ENCODE measurements at places on chromosomes 5 and 9.

- no peak for DNase-seq
Measured at GRCh38 chr9:99828417-99829176, 6.9 kb downstream of the NR4A3 start.

DNA sequence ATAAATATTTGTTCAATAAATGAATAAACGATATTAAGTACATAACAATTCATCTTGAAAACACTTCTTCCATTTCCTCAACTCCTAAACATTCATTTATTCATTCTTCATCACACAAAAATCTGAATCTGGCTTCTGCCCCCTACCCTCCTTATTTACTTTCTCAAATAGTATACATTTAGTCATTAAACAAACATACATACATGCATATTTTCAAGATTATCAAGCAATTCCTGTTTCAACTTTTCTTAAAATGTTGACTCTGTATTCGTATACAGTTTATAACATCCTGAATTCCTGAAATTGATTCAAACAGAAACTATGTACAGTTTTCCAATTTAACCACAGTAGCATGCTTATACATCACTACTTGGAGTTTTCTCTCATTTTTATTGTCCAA, 129.0 kb downstream of the MUSK start:
- no peak for DNase-seq

DNA sequence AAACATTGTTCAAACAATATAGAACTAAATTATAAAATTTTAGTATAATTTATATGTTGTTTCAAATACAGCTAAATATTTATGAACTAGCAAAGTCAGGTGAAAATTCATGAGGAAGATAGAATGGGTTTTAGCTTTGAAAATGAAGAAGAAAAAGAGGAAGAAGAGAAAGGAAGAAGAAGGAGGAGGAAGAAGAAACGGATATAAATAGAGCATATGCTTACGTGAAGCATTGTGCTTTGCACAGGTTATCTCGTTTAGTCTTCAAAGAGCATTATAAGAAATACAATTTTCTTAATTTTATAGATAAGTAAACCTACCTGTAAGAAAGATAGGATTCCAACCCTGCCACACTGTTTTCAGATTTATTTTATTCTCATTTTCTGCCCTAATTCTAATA, 620.6 kb upstream of the DAB2 start:
- no peak for DNase-seq

DNA sequence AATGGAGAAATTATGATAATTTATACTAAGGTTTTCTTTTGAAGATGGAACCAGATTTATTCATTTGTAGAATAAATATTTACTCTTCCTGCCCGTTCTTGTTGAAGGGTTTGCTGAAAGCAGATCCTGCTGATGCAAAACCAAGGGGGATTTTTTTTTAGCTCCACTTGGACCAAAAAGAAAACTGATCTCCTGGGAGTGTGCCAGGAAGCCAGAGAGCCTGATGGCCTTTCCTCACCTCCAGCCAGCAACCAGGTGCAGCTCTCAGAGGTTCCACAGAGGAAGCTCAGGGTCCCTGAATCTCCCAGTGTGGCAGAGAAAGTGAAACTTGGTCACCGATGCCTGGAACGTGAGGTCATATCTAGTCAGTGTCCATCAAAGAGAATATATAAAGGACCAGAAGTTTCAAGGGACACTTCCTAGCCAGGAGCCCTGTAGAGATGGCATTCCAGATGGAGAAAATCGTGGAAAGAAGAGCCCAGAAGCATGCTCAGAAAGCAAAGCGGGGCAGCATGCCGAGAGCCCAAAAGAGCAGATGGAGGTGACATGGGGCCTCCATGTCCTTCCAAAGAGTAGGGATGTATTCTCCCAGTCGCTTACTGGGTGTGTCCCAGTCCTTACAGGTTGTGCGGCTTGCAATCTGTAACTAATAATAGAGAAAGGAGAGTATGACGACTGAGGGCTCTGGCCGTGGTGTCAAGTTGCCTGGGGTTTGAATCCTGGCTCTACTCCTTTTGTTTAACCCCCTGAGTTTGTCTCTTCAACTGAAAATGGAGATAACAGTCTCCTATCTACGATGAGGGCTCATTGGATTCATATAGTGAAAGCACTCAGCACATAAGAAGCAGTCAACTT, 12.2 kb downstream of the AFAP1L1 start:
- DNase-seq: no peak

- no peak for DNase-seq
Measured at GRCh38 chr5:151144275-151144674, 13.3 kb downstream of the ANXA6 start.

DNA sequence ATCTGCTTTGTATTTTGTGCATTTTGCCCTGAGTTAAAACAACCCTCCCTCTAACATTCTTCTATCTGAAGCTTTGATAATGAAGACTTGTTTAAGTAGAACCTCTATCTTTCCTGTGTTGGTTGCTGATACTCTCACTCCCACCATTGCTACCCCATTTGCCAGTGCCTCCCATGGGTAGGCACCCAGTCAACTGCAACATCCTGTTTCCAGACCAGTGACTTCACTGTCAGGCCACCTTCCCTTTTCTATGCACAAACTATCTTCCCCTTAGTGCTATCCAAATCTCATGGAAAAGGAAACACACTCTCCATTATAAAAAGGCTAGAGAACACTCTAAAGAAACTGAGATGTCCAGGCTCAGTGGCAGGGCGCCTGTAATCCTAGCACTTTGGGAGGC, 5.6 kb upstream of the IARS1 start:
- DNase-seq: no peak

DNA sequence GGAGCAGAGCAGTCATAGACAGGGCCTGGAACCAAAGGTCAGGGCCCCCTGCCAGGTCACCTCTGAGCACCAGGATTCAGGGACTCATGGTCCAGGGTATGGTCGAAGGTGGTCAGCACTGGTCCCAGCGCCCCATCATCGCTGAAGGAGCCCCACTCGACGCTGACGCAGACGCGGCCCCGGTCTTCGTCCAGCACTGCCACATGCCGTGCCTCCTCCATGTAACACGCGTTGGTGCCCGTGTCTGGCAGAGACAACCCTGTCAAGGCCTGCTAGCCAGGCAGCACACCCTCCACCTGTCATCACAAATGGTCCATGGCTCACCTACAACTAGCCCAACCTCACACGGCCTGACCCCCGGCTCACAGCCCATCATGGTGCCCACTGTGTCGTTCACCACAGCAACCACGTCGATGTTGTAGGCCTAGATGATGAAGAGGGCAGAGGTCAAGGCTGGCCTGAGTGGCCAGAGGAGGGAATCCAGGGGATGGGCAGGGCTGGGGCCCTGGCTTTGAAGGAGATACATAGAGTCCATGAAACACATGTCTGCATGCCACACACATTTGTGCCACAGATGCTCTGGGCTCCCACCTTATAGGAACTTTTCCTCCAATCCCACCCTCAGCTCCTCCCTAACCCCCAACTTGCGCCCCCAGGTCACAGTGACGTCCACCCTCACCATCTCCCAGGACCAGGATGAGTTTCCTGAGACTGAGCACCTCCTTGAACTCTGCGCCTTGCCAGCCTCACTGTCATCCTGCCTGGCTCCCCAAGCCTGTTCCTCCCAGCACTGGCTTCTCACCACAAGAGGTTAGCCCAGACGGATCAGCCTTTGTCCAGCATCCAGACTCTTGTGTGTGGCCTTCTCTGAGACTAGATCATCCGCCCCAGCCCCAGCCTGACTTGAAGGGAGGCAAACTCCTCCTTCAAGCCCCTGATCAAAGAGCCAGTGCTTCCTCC, 9.5 kb downstream of the HK3 start:
- no peak for DNase-seq

- no peak for DNase-seq
Measured at GRCh38 chr5:149831492-149831891, 101.4 kb downstream of the PPARGC1B start.

- no peak for DNase-seq
Measured at GRCh38 chr5:113378081-113378480, 56.7 kb downstream of the TSSK1B start.

DNA sequence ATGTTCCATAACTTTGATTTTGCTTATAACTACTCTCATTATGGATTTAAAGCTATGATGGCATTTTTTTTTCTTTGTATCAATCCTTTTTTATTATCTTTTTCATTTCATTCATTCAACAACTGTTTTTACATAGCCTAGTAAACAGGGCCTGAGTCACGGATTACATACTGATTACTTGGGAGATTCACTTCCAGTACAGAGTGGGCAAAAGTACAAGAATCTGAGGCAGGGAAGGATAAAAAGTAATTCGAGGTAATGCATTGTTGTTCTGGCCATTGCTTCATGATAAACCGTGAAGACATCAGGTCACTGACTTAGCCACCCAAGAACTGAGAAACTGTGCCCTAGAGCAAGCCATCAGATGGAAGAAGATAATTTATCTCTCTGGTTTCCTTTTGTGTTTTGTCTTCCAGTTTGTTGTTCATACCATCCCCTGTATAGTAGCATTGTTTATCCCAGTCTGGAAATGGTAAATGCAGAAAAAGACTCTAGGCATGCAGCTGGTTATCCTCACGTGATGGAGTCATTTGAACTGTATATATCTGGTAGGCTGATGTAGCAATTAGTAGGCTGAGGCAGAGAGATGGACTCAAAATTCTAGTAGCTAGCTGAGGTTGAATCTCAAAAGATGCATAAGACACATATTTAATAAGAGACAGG, 145.6 kb downstream of the CNTLN start:
- DNase-seq: no peak

Measured in HuH-7.5 (cell line).